ENCODE measurements at places on chromosomes 13 and 19.
A peak's percentile ranks its signal among the peaks of the same experiment; 100 is the strongest.

DNA sequence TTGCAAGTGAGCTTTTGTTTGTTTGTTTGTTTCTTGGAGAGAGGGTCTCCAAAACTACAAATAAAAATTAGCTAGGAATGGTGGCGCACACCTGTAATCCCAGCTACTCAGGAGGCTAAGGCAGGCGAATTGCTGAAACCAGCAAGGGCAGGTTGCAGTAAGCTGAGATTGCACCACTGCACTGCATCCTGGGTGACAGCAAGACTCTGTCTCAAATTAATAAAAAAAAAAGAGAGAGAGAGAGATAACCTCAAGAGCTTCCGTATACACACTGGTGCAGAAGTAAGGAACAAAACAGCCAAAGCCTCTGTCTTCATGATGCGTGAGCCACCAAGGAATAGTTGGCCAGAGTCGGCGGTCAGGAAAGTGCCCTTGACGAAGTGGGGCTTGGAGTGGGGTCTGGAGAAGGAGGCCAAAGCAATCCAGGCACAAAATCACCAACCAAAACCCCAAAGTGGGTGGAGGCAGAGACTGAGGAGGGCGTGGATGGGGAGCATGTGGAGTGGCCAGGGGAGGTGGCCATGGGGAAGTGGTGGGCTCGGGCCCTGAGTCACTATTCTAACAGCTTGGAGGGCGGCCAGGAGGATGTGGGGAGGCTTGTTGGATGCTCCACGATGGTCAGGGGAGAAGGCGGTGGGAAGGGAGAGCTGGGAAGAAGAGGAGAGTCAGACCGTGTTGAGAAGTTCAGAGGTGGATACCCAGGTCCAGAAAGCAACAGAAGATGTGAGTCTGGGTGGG, 21.2 kb upstream of the TOMM40 start:
- DNase-seq = peak; percentile 92

- DNase-seq = peak; percentile 73
These were observed 3.0 kb upstream of the COX6B1 start for GRCh38 chr19:35644987-35645679.

- no peak for DNase-seq
These were observed 33.8 kb downstream of the ZNF44 start for GRCh38 chr19:12260861-12261260.

DNA sequence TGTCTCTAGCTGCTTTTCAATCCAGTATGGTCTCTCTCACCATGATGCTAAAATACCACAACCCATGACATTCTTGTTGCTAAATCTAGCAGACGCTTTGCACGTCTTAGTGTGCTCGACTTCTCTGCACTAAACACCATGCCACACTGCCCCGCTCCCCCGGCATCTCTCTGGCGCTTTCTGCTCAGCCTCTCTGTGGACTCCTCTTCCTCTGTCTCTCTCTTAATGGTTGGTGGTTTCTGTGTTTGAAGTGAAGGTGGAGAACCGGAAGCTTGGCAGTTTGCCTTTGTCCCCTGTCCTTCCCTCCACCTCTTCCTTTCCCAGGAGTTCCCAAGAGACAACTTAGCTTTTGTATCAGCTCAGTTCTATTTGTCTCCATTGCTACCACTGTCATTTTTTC, 8.8 kb downstream of the ERCC5 start:
- DNase-seq = no peak

DNA sequence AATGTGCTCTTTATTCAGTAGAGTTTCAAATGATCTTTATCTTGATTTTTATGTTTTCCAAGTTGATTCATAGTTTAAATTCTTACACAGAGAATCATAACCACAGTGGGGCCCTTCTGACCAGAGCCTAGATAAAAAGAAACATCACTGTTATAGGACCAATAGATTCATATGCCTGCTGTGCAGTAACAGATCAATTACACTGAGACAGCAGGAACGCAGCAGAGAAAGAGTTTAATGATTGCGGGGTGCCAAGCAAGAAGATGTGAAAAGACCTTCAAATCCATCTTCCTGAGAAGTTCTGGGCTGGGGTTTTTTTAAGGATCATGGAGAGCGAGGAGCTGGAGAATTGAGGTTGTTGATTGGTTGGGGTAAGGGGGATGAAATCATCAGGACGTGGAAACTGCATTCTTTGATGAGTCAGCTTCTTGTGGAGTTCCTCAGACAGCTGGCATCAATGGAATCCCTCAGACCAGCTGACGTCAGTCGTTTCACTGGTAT, 346.6 kb downstream of the TBC1D4 start:
- DNase-seq = peak; percentile 93

DNA sequence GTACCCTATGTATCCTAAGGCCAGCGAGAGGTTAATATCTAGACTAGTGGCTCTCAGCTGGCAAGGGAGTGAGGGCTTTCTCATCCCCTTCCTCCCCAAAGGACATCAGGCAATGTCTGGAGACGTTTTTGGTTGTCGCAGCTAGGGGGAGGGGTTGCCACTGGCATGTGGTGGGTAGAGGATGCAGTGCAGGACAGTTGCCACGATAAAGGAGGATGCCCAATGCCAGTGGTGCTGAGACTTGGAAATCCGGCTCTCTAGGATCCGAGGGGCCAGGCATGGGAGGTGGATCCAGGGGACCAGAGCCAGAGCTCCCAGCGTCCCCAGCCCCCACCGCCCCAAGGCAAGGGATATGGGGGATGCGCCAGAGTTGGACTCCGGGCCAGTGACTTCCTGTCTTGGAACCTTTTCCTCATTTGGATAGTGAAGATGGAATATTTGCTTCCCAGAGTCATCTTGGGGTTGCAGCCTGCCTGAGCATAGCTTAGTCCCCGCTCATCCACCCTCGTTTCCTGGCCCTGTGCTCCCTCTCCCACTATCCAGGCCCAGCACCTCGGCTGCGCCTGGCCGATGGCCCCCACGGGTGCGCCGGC, 4.9 kb downstream of the SSC5D start:
- no peak for DNase-seq

DNA sequence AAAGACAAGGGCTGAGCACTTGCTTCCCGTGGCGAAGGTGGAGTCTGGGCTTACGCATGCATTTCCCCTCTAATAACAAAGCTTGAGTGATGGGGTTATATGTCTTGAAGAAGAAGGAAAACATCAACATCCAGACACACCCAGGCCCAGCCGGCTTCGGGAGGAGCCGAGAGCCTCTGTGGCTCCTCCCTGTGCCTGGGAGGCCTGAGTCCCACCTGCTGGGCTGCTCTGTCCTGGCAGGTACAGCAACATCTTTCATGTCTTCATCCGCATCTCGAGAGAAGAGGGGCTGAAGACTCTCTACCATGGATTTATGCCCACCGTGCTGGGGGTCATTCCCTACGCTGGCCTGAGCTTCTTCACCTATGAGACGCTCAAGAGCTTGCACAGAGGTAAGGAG, 30.6 kb downstream of the TMEM161A start:
- DNase-seq = no peak

DNA sequence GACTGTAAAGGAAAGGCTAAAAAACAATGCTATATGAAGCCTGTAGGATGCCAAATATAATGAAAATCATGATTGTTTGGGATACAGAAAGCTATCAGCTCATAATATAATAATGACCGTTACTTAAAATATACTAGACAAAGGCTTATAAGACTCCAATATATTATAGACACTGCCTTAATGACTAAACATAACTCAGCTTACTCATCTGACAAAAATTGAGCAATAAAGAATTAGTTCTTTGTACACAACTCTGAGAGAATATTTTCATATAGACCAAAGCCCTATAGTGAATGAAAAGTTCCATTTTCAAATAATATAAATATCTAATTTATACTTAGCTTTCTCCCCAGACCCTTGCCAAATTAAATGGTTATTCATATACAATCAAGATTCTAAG, 283.3 kb downstream of the DIAPH3 start:
- no peak for DNase-seq

GRCh38 chr13:113166681-113167080, 8.2 kb downstream of the PROZ start:
- DNase-seq = no peak

DNA sequence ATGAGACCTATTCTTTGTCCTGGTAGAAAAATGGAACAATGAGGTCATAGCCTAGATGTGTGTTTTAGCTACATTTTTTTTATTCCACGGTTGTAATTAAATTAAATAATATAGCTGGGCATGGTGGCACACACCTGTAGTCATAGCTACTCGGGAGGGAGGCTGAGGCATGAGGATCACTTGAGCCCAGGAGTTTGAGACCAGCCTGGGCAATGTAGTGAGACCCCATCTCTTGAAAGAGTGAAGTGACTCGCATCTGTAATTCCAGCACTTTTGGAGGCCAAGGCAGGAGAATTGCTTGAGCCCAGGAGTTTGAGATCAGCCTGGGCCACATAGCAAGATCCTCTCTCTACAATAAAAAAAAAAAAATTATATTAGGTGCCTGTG, 11.7 kb upstream of the CBLC start:
- no peak for DNase-seq

- DNase-seq = peak; percentile 70
These were observed 3.1 kb downstream of the FGF9 start for GRCh38 chr13:21673789-21674489.

DNA sequence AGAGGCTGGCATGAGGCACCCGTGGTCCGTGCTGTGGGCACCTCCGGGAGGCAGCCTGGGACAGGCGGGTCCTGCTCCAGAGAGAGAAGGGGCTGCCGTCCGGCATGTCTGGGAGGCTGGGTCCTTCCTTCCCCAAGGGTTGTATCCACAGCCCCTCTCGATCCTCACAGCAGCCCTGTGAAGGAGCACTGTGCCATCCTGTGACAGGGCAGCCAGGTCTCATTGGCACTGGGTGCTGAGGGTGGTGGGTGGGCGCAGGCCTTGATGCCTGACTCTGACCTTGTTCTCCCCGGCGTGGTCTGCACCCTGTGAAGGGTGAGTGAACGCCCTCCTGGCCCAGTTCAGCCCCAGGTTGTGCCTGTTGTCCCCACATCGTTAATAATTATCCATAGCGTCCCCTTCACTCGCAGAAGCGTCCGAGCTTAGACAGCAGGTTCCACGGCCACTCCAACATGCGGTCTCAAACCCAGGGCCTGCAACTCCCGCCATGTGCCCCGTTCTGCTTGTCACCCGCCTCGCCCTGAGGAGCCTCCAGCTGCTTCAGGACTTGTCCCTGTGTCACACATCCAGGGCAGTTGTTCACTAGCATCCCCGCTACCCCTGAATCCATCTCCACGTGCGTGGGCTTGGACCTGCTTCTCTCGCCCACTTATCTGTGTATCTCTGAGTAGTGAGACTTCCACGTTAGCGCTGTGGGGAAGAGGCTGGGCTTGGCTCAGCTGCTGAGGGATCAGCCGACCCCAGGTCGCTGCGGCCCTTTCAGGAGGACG, 10.6 kb downstream of the ATP11A start:
- no peak for DNase-seq

DNA sequence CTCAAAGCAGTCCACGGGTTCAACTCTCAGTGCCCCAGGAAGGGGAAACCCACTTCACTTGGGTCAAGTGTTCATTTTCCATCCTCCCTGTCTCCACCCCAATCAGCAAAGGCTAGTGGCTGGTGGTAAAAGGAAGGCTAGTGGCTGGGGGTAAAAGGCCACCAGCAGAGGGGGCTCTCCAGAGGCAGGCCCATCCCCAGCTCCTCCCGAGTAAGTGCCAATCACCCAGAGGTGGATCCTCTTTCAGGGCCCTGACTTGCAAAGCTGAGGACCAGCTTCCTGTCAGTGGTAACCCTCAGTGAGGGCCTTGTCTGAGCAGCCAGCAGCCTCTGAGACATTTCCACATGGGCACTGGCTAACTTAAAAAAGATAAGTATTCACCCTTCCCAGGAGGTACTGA, 22.0 kb upstream of the TPT1 start:
- DNase-seq = no peak

- DNase-seq = peak; percentile 47
These were observed 216.4 kb downstream of the POSTN start for GRCh38 chr13:37382146-37382545.

- DNase-seq = no peak
These were observed 61.1 kb downstream of the IRS2 start for GRCh38 chr13:109725297-109725696.

GRCh38 chr13:64369121-64369520, 2861.0 kb downstream of the PCDH9 start:
- DNase-seq = no peak

DNA sequence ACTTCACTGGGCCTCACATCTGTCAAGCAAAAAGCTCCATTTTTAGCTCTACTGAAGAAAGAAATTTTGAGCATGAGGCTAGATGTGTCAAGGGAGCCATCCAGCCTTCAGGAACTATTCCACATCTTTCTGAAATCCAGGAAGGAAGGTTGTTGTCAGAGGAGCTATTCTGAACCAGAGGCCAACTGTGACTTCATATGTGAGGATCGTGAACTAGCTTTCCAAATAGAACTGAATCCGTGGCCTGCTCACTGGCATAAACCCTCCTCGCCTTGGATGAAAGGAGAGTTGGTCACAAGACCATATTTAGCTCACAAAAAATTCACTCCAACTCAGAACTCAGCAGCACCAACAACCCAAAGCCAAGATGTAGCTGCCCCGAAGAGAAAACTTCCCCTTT, 195.8 kb downstream of the FOXO1 start:
- no peak for DNase-seq

DNA sequence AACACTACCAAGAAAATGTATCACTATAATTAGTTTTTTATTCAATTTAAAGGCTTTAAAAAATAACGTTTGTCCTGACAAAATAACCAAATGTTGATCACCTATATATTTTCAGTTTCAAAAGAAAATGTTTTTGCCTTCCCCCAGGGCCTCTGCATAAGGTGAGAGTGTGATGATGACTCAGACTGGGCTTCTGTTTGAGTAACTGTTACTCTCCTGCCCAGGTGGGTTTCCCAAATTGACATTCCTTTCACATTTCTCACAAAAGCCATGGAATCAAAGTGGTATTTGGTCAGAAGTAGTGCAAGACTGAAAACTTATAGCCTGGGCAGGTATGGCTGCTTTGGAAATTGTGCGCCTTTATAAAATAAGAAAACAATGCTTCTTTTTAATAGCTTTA, 180.6 kb downstream of the COG6 start:
- DNase-seq = no peak

GRCh38 chr19:28519952-28520861, 692.7 kb downstream of the UQCRFS1 start:
- peak; percentile 67 for DNase-seq

DNA sequence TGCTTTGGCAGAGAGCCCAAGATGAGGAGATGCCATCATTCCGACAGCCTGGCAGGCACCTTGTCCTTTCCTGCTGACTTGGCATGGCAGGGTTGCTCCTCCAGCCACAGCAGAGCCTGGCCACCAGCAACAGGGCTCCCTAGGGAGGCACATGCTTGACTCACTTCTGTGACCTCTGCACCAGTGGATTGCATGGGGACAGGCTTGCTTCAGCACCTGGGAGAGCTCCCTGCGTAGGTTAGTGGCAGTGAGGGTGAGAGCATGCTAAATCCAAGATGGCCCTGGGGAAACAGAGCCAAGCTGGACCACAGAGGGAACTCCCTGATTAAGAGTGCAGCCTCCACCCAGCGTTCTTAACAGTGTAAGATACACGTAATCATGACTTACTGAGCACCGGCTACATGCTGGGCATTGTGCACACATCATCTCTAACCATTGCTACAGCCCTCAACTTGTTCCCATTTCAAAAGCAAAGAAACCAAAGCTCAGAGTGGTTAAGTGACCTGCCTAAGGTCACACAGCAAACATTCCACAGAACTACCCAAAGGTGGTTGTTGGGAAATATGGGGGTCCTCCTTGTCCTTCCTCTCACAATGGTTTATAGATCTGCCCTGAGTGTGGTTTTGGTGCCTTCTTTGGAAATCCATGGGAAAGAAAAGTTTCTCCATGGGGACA, 116.6 kb upstream of the UQCRFS1 start:
- DNase-seq = peak; percentile 16

- no peak for DNase-seq
These were observed 900 bp downstream of the MCEMP1 start for GRCh38 chr19:7677669-7678311.

GRCh38 chr19:33366897-33367296, 6.6 kb upstream of the CEBPG start:
- DNase-seq = no peak
